ENCODE measurements at places on chromosomes 12 and 14.

- no peak for DNase-seq
Observed at GRCh38 chr14:22561661-22562579, 27.1 kb downstream of the DAD1 start.

- no peak for DNase-seq
Observed at GRCh38 chr14:70203686-70204085, 14.9 kb upstream of the SLC8A3 start.

DNA sequence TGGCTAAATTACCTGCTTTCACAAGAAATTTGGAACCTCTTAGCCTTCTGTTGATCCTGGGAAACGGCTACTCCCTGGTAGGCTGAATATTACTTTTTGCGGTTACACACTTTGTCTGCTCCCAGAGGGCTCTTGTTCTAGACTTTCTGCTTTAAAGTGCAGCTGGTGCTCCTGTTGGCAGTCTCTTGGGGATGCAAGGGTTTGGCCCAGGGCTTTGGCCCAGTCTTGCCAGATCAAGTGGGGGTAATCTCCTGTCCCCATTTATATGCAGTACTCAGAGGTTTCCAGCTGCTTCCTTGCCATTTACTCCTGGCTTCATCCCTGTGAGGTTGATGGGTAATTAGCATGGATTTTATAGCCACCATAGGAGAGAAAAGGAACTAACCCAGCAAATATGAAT, 558.2 kb upstream of the MIS18BP1 start:
- DNase-seq = no peak

GRCh38 chr12:112738531-112738930, 53.0 kb upstream of the RPH3A start:
- DNase-seq = no peak

- DNase-seq = no peak
Observed at GRCh38 chr12:124747426-124748161, 116.1 kb downstream of the SCARB1 start.
